ENCODE measurements at places on chromosomes 5 and 9.

GRCh38 chr9:14212697-14213420, 101.1 kb downstream of the NFIB start:
- DNase-seq: no peak

DNA sequence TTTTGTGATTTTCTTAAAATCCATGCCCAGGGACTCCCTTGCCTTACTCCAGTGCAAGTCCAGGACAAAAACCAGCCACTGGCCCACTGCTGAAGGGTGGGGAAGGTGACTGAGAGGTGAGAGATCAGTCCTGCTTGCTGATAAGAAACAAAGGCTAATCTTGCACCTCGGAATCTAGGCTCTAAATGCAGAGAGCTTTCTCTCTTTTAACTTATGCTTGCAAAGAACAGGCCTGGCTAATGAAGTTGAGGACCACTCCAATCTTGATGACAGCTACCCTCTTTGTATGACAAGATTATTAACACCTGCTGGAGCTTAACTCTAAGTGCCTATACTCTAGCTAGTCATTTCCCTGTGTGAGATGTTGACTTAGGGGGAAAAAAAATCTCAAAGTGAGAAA, 8.8 kb downstream of the TLE1 start:
- DNase-seq: no peak

GRCh38 chr5:590346-590745, 21.8 kb upstream of the CEP72 start:
- no peak for DNase-seq

GRCh38 chr5:115952588-115952987, 9.7 kb upstream of the LVRN start:
- no peak for DNase-seq

DNA sequence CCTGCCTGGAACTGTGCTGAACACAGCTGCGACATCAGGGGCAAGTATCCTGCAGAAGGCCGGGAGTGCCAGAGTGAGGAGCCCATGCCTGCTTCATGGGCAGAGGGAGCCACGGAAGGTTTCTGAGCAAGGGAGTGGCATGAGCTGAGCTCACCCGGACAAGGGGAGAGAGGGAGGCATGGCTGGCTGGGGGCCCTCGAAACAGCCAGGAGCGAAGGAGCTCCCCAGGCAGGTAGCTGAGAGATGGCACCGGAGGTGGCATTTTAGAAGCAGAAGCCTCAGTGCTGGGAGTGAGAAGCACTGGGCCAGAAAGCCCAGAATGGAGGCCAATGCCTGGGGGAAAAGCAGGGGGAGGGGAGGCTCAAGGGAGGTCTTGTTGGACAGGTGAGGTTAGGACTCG, 56.9 kb upstream of the SARDH start:
- DNase-seq: no peak

DNA sequence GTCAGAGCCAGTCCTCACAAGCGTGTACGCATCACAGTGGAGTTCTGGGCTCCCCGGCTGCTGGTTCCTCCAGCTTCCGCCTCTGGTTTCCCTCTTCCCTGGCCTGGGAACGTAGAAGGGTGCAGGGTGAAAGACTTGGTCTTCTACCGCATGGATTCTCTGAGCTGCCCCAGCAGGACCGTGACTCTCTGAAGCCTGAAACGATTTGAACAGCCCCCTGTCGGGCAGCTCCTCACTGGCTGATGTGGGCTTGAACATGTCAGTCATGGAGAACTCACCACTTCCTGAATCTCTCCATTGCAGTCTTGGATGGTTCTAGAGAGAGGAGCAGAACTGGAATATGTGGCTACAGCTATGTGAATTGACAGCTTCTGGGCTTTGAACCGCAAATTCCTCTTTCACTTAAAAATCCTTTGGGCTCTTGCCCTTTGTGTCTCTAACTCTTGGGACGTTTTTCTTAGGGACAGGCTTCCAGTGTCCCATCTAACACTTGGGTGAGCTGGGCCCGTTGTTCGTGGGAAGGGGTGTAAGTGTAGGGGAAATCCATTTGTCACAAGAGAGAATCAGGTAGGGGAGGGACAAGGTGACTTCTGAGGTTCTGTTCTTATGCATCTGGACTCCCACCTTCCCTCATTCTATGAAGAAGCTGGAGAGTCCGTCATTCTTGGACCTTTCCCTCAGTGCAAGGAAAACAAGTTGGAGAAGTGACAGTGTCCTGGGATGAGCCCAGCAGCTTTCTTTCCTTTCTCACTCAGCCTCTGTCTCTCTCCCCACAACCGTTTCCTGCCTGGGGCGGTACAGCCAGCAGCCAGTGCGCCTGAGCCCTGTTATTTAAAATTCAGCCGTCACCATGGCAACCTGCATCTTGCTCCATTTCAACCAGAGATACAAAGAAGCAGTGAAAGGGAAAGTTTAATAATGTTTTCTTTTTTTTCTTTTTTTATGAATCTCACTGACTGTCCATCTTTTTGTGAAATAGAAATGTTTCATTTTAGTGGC, 84.7 kb downstream of the PTTG1 start:
- DNase-seq: no peak

DNA sequence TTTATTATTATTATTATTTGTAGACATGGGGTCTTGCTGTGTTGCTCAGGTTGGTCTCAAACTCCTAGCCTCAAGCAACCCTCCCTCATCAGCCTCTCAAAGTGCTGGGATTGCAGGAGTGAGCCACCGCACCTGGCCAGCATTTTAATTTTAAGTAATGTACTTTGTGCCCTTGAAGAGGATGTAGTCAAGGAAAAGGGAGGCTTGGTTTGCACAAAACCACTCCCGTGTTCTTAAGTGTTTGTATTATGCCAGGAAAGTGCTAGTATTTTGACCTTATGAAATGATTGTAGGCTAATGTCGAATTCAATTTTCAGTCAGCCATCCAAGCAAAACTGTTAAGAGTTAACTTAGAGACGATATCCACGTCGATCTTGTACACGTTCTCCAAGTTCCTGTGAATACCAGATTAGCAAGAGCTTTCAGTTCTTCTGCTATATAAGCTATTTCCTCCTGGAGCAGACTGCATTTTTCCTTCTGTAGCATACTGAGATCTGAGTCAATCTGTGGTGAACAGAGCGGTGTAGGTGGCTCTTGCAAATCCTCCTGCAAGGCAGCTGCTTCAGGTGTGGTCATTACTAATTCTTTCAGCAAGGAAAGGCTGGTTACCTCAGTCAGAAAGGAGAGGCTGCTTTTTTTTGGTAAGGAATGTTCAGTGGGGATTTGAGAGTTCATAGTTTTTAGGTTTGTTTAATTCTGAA, 23.7 kb downstream of the CCDC171 start:
- DNase-seq: no peak

GRCh38 chr9:80648336-80648735, 1041.0 kb downstream of the TLE1 start:
- no peak for DNase-seq

DNA sequence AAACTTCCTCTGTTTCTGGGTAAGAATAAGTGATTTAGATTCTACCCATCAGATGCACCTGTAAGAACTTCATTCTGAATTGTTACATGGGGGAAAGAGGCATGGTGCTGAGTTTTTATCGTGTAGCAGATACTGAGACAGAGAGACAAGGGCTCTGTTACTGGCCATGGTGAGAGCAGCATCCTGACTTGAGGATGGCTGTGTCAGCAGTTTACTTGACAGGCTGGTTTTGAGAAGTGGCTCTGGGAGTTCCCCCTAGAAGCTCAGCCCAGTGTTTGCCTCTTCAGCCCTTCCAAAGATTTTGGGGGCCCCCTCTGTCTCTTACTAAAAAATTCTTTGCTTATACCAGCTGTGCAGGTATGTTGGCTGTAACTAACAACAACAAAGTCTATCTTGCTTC, 510.5 kb downstream of the LRRC70 start:
- no peak for DNase-seq

DNA sequence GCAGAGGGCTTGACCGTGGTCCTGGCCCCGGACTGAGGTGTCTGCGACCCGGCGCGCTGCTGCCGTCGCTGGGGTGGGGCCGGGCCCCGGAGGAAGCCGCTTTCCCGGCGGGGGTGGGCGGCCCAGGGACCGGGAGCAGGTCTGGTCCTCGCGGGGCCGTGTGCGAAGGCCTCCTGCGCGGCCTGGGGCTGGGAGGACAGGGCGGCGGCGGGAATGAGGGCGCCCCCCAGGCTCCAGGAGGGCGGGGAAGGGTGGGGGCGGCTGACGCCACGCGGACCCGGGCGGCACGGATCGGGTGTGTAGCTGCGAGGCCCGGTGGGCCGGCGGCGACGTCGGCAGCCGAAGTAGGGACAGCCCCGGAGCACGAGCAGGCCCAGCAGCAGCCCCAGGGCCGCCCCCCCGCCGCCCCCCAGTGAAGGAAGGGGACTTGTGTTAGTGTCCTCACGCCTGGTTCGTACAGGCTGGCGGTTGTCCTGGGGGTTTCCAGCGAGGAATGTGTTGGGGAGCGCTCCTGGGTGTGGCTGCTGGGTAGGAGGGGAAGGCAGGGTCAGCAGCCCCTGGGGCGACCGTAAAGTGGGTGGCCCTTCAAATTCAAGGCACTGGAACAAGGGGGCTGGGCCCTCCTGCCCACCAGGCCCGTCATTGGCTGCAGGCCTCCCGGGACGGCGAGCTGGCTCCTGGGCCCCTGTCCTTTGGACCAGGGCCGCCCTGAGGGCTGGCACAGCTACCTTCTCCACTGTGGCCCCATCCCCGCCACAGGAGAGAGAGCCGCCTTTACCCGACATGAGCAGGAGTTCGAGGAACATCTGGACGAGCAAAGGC, 597 bp upstream of the TMEM250 start:
- no peak for DNase-seq

- DNase-seq: no peak
Observed at GRCh38 chr9:77271023-77271690, 93.8 kb downstream of the VPS13A start.

GRCh38 chr5:59843511-59844213, 49.9 kb downstream of the PDE4D start:
- DNase-seq: no peak

DNA sequence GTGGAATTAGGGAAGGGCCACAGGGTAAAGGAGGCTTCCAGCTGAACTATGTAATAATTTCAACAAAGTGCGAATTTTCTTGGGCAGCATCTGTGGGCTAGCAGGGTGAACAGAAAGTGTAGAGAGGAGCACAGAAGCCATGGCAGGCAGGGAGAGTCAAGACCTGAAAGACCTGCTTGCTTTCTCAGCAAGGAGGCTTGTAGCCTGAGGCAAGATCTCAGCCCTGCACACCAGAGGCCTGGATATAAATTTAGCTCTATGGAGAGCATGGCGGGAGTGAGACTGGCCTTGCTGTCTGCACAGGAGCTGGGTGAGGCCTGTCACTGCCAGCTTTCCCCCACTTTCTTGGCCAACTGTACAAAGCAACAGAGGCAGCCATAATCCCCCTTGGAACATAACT, 32.1 kb upstream of the SH3TC2 start:
- no peak for DNase-seq

DNA sequence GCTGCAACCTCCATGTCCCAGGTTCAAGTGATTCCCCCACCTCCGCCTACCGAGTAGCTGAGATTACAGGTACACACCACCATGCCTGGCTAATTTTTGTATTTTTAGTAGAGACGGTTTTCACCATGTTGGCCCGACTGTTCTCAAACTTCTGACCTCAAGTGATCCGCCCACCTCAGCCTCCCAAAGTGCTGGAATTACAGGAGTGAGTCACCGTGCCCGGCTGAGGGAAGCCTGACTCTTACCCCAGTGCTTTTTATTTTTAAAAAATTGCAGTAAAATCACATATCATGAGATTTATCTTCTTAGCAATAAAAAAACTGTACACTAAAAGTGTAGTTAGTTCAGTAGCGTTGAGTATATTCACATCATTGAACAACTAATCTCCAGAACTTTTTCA, 105.3 kb downstream of the SLIT3 start:
- no peak for DNase-seq

DNA sequence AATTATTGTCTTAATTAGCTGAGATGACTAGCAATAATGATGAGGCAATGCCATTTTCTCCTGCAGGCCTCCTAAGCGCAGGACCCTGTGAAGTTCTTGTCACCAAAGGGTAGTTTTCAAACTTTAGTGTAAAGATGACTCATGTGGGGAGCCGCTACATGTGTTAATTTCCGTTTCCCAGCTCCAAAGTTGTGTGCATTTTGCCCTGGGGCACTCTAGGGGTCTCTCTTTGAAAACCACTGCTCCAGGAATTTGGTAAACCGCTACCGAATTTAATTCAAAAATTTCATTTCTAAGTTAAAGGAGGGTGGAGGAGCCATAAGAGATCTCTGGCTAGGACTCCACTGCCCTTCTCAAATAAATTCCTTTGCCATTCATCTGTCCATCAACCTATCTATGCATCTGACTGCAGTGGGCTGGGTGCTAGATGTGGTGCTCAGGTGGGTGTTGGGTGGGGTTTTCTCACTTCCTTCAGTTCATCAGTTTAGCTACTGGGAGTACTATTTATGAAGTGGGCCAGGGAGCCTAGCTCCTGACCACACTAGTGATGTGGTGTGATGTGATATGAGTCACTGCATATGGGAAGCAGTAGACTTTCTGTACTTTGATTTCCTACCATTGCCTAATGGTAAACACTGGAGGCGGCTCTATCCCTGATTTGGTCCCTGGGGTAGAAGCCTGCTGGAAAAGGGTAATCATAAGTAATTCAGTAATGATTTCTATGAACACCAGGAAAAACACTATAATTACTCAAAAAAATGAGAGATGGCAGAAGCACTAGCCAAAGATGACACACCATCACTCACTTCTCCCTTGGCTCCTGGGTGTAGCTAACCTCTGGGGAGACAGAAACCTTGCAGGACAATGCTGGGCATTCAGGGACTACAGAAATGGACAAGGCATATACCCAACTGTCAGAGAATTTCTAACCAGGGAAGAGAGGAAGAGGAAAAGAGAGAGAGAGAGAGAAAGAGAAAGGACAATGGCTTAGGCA, 4.0 kb upstream of the ZSWIM6 start:
- no peak for DNase-seq

- no peak for DNase-seq
Observed at GRCh38 chr9:121289772-121290370, 21.9 kb downstream of the GSN start.

DNA sequence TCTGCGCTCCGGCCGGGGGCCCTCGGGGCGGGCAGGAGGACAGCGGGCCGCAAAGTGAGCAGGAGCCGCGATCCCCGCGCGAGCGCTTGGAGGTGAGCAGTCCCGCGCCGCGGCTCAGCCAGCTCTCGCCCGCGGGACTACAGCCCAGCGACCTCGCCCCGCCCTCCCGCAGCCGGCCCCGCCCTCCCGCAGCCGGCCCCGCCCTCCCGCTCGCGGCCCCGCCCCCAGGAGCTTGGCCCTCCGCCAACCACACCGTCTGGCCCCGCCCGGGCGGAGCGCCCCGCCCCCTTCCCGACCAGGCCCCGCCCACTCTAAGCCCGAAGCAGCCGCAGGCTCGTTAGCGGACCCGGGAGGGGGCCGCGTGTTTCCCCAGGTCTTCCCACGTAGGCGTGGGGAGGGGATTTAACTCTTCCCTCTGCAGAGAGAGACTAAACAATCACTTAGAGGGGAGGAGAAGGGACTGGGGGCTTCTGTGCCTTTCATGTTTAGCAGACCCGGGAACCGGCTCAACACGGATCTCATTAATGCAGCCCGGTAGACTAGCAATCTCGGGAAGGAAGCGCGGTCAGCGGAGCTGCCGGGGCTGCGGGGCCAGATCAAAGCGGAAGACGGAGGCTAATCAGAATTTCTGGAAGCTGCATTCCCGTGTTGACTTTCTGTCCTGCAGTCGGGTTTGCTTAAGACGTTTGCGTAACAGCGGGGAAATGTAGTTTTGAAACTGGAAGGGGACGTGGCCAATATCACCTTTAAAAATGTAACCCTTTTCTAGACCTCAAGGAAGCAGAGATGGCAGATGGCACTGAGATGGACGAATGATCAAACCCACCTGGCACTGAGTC, at the start of gene MYO10:
Gene MYO10, minus strand, starts transcription at position 139 of the 839 bp plus-strand sequence. CDS start 480 bp downstream, outside the sequence.
- DNase-seq: peak; percentile 62

All from D721Med (cell line).